ENCODE measurements at places on chromosomes 7 and 10.

DNA sequence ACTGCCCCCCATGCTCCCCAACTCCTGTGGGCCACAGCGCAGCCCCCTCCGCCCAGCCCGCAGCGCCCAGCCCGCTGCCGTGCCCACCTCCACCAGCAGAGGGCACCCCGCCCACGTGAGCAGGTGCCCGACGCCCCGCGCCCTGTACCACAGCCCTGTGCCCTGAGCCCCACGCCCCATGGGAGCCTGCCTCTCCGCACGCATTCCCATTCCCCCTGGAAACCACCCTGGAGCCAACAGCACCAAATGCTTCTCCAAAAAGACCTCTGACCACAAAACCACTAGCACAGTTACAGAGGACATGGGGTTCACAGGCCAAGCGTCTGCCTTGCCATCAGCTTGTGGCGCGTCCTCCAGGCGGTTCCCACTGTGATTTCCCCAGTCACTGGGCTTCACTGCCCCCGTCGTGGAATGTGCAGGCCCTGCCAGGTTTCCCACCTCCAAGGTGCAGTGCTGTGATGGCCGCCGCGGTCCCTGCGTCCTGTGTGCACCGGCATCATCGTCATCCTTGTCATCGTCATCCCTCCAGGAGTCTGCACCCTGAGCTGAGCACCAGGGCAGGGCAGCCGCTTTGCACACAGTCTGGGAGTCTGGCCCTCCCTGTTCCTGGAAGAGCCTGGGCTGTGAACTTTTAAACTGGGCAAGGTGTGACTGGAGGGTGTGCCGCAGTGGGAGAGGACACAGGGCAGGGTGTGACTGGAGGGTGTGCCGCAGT lies 61.7 kb downstream of the PWWP2B start:
- peak; percentile 72 for DNase-seq

DNA sequence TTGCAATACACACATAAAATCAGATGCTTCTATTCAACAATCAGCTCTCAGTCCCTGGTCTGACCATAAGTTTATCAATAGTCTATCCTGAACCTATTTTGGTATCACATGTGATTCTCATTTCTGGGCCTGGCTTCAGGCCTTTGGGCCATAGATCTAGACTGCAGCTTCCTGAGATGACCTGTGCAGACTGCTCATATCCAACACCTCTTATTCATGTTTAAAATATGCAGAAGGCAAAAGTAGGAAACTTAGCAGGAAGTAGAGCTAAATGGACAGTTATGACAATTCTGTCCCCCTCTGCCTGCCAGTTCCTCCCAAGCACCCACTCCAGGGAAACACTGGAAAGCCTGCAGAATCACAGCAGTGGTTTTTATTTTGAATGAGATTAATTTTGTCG lies 53.3 kb downstream of the C7orf25 start:
- DNase-seq, result no peak

GRCh38 chr7:155721056-155721455 lies 76.6 kb downstream of the RBM33 start:
- DNase-seq, result no peak

DNA sequence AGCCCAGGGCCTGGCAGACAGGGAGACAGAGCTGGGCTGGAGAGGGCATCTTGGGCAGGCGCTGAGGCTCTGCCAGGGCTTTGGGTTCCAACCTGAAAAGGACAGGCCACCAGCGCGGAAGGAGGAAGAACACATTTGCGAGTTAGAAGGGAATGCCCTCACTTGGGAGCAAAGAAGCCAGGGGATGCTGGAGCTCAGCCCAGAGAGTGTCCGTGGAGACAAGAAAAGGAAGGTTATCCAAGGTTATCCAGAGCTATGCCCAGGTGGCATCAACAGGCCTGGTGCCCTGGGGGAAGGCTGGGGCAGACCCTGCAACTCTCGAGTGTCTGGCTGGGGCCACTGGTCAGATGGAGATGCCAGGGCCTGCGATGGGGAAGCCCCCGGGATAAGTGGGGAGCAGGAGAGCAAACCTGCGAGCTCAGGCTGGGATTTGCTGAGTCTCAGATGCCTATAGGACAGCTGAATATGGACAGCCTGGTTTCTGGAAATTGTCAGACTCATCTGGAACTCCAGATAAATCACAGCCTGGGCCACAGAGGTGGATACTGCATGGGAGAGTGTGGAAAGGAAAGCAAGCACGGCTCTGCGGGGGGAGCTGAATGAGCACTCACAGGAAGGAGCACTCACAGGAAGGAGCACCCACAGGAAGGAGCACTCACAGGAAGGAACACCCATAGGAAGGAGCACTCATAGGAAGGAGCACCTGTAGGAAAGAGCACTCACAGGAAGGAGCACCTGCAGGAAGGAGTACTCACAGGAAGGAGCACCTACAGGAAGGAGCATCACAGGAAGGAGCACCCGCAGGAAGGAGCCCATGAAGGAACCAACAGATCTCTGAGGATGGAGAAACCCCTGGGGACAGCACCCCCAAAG lies 152.1 kb downstream of the ADAM12 start:
- DNase-seq, result no peak

DNA sequence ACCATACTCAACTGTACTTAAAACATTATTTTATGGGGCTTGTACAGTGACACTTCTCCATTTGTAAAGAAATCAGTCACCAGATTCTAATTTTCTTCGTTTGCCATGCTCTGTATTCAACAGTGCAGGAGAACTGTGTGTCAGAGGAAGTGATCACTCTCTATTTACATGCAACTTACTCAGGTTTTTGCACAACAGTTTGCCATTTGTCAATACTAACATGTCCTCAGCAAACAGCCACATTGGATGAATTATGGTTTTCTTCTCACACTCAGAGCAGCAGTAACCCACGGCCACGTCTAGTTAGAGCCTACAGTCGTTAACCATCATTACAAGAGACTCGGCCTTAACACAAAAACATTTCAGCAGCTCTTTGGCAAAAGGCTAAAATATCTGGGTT lies 69.2 kb upstream of the SP4 start:
- DNase-seq, result no peak

DNA sequence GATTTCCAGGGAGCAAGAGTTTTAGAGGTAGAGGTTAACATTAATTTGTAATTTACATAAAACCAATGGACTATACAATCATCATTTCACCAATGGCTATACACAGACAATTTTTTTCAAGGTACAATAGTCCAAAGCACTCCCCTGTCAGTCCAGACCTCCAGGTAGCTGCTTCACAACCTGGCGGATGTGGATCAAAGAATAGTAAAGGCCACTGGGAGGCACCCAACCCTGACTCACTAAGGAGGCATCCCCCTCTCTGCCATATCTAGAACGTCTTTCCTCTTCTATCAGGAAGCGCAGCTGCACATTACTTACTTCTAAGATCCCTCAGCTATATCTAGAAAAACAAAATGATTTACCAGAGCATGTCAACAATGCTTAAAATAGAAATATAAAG lies 217.7 kb upstream of the AOAH start:
- DNase-seq, result no peak

- no peak for DNase-seq
These were observed 28.5 kb upstream of the CROT start for GRCh38 chr7:87316846-87317552.

- DNase-seq, result no peak
These were observed 165.8 kb downstream of the CCDC3 start for GRCh38 chr10:12835709-12836108.

DNA sequence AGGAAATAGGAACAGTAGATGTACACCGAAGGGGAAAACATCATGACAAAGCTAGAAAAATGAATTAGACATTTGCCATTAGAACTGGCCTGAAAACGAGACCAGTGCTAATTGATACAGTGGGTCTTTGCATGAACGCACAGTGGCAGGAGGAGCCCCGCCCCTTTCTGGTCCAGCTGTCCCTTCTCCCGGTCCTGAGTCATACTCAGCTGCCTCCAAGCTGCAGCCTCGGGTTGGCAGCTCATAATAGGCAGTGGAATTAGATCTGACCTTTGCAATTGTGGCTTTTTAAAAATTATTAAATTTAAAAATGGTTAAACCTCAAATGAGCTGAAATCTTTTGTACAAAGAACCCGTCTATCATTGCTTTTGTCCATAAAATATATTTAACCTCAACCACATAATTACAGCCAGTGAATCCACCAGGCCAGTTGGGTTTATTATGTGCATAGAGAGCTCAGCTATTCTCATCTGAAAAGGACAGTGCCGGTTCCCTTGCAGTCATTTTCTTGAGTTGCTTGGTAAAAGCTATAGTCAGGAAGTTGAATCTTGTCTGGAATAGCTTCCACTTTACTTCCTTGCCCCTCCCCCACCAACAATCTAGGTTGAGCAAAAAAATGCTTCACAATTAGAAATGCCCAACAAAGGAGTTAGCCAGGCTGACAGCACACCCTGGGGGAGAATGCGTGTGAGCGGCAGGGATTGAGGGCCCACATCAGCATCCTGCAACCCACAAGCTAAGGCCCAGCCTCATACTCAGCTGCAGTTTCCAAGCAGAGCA lies 147.1 kb downstream of the BUB3 start:
- no peak for DNase-seq

DNA sequence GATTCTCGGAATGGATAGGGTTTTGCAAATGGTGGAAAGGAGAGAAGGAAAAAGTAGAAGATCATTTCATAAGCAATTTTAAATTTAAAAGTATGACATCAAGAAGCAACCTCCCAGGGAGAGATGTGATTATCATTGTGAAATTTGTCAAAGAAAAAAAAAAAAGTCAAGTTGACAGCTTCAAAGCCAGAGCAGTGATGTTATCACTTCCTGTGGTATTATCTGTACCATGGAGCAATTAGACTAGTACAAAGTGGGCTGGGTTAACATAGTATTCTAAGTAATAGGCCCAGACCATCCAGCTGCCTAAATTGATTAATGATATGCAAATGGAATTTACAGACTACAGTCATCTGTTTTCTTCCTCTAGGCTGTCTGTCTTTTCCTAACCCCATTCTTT lies 84.0 kb upstream of the NPY start:
- DNase-seq, result no peak

- no peak for DNase-seq
These were observed 69.8 kb upstream of the GNA12 start for GRCh38 chr7:2913760-2914387.

GRCh38 chr7:12638851-12639456 lies 48.5 kb upstream of the ARL4A start:
- no peak for DNase-seq

DNA sequence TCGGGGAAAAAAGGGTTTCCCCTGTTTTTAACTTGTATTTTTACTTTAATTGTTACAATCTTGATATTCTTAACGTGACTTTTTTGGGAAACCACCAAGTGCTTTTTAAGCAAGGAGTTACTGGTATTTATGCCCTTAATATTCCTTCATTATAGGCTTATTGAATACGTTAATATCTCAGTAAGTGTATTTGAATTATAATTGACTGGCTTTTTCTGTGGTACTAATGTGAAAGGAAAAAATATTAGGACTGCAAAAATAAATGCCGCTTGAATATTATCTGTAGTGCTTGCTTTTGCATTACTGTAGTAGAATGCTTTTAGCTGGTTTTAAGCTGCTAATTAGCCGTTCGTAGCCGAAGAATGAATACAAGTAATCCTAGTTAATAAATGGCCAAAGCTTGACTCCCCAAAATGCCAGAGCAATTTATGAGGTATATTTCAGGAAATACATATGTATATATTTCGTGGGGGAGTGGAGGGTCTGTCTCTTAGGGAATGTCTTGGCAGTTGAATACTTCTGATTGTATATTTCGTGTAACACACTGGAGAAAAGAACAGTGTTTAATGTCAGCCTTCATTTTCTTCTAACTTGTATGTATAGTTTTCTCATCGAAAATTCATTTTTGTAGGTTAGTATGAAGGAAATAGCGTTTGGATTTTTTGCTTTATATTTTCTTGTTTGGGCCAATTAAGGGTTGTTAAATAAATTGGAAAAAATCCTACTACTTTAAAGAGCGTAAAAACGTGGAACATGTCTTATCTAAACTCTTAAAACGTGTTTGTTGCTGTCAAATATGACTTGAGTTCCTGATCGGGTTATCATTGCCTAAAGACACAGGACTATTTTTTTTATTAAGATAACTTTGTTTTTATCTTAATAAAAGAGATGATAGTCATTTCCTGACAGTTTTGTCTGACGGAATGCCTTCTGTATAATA lies 1.5 kb downstream of the PDCD4 start:
- no peak for DNase-seq

DNA sequence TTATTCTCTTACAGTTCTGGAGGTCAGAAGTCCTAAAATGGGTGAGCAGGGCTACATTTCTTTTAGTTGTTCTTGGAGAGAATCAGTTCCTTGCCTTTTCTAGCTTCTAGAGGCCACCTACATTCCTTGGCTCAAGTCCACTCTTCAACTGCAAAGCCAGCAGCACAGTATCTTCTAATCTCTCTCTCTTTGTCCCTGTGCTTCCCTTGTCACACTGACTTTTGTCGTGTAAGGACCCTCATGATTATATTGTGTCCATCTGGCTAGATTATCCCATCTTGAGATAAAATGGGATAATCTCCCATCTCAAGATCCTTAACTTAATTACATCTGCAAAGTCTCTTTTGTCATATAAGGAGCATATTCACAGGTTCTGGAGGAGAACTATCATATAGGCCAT lies 359.0 kb downstream of the ADRA2A start:
- DNase-seq, result no peak

DNA sequence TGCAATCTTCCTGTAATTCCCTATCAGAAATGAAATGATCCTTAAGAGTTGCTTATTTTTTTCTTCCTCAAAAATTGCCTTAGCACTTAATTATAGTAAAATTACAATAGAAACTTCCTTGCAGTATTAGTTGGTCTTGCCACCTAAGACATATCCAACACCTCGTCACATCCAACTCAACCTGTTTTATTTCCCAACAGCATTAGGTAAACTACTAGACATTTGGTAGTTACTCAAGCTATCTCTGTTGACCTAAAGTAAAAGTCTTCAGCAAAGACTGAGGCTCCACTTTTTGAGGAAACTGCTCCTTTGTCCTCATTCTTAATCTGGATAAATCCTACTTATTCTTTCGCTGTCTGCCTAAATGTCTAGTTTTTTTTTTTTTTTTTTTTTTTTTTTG lies 20.4 kb downstream of the HIBADH start:
- no peak for DNase-seq

DNA sequence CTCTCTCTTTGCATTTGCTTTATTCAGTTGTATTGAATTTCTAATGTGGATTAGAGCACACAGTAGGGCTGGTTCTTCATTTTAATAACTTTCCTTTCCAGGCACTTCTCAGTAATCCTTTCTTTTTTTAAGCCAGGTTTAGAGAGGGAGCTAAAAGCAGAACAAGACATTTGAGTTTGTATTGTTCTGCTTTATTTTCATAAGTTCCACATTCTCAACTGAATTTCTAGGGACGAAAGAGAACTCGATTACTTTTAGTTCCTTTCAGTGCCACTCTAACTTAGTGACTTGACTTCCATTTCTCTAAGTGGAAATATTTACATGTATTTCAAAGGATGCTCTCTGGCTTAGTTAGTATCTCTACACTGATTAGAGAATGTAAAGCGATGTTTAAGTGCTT lies 145.6 kb downstream of the EXOC4 start:
- no peak for DNase-seq

DNA sequence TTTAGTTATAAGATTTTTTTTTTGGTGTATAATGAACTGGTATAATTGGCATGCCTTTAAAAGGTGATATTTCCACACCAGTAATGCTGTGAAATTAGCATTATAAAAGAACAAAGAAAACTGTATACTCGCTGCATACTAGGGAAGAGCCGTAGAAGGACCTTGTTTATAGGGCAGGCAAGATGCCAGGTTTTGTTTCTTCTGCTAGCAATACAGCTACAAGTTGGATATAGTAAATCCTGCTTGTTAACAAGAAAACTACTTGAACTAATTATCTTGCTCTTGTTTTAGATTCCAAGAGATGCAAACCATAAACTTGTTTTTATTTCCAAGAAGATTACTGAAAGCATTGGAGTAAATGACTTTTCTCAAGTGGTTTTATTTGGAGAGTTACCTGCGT lies 1.9 kb downstream of the DNAH11 start:
- DNase-seq, result no peak

- DNase-seq, result no peak
These were observed 28.5 kb downstream of the TPST1 start for GRCh38 chr7:66233638-66234037.
